ENCODE measurements at places on chromosomes 1 and 21.

- DNase-seq = no peak
Observed at GRCh38 chr21:45492765-45493164, 49.5 kb downstream of the SLC19A1 start.

GRCh38 chr1:69833536-69833935, 265.8 kb downstream of the LRRC7 start:
- DNase-seq = no peak

DNA sequence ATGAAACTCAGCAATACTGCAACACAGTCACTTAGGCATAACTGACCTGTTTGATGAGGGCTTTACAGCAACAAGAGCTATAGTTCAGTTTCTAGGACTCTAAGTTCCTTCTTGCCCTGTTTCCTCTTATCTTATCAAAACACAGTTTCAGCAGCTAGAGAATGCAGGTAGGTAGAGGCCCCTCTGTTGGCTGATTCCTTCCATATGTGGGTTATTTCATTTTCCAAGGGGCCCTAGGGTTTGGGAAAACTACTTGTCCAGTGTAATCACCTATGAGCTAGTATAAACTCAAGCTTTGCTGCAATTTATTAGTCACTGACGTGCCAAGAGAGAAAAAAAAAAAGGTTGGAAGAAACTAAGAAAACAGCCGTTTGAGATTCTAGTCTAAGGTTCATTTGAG, 607.7 kb upstream of the USP24 start:
- DNase-seq = no peak

DNA sequence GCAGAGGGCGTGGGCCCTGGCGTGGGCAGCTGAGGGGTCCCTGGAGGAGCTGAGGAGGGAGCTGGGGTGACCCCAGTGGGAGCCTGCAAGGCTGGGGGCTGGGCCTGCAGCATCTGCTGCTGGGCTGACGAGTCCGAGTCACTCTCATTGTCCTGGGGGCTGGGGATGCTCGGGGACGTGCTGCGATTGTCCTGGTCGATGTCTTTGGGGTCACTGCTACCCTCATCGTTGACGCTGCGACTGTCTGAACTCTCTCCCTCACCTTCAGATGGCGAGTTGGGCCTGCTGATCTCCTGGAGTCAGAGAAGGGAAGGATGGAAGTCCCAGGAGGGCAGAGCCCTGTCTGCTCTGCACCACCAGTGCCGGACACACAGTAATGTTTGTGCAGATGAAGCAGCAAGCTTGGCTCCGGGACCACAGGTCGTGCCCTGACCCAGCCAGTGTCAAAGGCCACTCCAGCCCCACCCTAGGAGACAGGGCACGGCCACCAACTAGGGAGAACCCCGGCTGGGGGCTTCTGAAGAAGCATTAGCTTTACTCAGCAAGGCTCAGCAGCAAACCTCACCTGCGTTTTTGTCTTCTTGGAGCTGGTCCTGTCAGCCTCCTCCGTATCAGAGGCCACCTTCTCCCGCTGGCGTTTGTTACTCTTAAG, 43.4 kb downstream of the SLC45A1 start:
- no peak for DNase-seq

- no peak for DNase-seq
Observed at GRCh38 chr1:28340221-28340974, 11.6 kb downstream of the MED18 start.

- DNase-seq = no peak
Observed at GRCh38 chr1:55631509-55631908, 416.3 kb upstream of the USP24 start.
